Activated CD8-positive, alpha-beta memory T cell treated with anti-CD3 and anti-CD28 coated beads for 24 hours (primary cell): ENCODE measurements at places on chromosomes 1 and 21.

DNA sequence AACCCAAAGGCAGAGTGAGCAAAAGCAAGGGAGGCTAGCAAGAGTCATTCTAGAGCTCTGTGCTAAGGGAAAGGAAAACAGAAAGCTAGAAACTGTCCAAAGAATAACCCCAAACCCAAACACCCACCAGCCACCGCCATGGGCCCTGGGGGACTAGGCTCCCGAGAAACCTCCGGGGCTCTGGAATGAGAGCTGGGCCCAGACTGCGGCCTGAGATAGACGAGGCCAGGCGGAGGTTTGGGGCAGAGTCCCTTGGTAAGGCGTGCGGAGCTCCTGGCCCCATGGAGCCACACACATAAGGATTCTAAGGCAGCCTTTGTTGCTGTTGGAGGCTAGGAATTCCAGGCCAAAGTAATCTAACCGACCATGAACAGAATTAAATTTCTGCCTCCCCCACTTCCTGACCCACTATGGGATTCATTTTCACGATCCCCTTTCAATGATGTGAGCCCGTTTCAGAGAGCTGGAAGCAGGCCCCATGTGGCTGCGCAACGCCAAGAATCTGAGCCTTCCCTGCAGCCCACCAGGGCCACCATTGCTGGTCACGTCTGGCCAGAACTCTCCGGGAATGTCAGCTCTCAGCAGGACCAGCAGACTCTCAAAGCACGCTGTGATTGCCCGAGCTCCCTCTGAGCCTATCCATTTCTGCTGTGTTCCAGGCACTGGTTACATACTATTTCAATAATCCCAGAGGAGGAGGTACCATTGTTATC is 145.0 kb downstream of the TRABD2B start:
- no peak for DNase-seq

DNA sequence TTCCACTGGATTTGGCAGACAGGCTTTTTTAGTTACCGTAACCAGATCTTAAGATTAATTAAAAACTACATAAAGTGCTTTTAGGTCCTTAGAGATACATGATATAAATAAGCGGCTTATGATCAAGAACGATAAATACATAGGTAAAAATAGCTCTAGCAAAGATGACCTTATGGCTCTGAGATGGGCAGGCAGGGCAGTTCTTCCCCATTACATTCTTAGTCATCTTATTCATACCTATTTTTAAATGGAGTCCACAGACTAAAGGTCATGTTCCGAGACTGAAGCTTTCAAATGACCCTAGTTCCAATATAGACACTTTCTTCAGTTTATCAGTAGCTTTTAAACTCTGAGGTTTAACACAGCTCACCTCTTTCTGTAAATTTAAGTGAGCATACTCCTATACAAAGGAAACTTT is 4.3 kb downstream of the MCL1 start:
- no peak for DNase-seq

DNA sequence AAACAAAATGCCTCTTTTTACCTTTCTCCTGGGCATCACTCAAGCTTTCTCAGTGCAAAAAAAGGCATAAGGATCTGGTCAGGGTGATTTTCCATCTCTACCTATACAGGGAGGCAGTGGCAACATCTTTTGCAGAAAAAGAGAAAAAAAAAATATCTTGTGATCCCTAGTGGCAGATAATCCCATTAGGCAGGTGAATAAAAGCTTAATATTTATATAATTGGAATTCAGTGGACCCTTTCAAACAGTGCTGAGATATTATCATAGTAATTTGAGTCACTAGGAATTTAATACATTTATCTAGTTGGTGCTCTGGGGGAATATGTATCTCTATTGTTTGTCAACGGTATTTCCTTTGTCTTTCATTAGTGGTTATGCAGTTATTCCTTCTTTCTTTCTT is 29.9 kb upstream of the CXADR start:
- no peak for DNase-seq

DNA sequence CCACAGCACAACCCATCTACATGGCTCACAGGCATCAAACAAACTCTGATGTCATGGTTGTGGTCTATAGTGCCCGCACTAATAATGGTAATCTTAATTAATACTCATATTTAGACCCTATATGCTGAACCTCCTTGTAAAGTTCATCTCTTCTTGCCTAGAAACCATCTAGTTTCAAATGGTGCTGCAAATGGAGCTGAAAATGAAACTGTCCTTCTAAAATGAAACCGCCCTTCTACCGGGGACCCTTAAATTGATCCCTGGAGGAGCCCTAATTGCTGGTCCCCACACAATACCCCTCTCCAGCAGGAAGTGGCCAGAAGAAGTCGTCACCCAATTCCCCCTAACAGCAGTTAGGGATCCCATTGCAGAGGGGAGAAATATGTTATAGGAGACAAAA is 612.6 kb downstream of the MRPL39 start:
- no peak for DNase-seq

DNA sequence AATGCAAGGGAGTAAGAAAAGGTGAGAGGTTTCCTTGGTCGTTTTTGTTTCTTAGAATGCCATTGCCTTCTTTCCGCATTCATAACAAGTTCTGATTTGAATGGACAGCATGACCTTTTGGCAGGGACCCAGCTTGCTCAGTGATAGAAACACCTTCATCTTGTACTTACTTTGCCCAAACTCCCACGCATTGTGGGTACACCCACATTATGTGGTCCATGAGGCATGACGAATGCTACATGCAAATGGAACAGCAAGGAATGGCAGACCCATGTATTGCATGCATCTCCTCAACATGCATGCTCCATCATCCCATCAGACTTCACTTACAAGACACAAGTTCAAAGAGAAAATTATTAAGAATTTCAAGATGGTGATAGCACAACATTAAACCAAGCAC is 102.8 kb downstream of the CDC7 start:
- DNase-seq: no peak

DNA sequence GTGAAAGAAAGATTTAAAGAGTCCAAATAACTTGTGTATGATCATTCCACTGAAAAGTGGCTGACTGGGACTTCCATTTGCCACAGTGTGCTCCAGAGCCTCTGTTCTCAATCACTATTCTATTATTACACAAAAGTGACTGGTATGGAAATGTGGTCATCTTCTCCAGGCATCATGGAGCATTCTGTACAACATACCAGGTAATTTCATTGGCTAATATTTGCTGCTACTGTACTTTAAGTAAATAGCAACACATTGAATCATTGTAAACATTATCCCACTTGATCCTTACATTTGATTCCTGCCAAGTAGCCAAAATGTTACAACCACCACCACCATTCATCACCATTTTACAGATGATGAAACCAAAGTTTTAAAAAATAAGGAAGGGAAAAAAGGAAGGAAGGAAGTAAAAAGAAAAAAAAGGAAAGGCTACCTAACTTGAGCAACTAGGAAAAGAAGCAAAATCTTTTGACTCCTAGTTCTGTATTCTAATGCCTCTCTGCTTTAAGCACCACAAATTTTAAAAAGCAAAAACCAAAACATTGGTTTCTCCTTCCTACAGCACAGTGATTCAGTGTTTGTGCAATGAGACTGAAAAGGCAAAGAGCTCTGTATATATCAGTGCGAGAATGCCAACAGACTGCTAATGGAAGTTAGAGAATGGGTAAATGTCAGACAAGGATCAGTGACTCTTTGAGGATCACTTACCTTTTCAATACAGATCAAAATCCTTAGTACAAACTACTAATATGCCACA is 361.4 kb upstream of the PTBP2 start:
- no peak for DNase-seq

- DNase-seq: no peak
These were observed 88.7 kb upstream of the IFFO2 start for GRCh38 chr1:19044975-19045831.

- no peak for DNase-seq
These were observed 34.1 kb downstream of the KRTAP20-3 start for GRCh38 chr21:30676737-30677136.

DNA sequence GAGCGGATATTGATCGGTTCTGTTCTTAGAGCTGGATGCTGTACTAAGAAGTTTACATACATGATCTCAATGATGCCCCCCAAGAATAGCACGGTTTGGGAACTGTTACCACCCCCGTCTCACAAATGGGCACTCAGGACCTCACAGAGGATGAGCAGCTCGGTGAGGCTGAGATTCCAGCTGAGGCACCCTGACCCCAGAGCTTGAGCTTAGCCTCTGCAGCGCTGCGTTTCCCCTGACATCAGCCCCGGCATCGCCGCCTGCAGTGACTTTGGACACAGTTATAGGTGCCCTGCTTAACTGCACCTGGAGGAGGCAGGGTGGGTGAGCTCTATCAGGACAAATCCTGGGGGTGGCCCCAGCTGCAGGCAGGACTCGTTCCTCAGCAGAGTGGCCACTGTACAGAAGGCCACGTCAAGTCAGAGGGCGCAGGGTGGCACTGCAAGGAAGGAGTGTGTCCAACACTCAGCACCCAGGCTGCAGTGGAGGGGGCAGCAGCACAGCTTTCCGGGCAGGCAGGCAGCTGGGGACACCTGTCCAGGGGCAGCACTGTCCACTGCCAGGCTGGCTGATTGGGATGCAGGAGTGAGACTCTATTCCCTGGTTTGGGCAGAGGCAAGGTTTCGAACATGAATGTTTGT is 65.8 kb upstream of the ABCG1 start:
- peak; percentile 48 for DNase-seq

- DNase-seq: no peak
These were observed 14.0 kb upstream of the LIN9 start for GRCh38 chr1:226322986-226323385.
